ENCODE measurements at places on chromosomes 1 and 21.

GRCh38 chr1:117271959-117272358, 61.2 kb upstream of the VTCN1 start:
- DNase-seq: no peak

- DNase-seq: no peak
Observed at GRCh38 chr21:44019568-44019958, 7.5 kb downstream of the TRAPPC10 start.

GRCh38 chr21:42699196-42699595, 45.8 kb downstream of the PDE9A start:
- no peak for DNase-seq

DNA sequence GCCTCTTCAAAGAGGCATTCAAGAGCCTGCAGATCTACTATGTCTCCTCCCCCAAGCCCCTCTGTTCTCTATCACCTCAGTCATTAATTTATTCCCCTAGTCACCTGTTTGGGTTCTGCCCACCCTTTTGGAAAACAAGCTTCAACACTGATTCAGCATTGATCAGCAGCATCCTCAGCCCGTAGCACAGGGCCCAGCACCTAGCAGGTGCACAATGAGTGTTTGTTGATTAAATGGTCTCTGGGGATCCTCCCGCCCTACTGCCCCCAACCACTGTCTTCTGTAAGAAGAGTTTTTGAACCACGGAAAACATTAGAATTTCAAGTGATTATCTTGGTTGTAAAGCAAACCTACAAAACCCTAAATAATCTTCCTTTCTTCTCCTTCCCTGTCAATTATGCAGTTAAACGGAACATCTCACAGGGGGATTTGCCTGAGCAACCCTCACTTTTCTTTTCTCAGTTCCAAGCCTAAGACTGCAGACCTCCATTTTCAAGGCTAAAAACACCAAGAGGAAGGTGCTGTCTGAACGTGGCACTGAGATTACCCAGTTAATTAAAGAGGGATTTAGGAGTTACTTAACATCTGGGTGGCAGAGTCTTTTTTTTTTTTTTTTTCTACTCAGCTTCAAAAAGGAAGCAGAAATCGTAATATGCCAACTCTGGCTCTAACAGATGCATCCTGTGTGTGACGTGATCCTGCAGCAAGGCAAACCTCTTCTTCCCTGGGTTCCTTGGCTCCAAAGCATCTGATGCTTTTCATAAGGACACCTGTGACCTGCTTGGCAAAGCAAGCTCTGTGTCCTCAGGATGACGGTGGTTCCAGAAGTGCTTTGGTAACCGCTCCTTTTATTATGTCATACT, 163.0 kb downstream of the KAZN start:
- no peak for DNase-seq

DNA sequence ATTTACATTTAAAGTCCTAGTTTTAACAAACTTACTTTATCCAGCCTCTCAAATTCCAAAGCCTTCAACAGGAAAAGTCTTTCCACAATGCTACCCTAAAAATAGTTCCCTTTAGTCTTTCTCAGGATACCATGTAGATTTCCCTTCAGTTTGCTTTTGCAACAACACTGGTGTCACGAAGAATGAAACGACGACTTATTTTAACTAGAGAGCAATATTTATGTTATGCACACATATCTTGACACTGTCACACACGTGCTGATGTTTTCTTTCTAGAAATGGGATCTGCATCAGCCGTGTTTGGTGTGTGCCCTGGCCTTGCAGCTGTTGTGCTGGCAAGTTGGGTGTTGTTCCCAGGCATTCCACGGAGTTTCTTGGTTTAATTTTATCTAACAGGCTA, 75.5 kb downstream of the SIPA1L2 start:
- DNase-seq: no peak

DNA sequence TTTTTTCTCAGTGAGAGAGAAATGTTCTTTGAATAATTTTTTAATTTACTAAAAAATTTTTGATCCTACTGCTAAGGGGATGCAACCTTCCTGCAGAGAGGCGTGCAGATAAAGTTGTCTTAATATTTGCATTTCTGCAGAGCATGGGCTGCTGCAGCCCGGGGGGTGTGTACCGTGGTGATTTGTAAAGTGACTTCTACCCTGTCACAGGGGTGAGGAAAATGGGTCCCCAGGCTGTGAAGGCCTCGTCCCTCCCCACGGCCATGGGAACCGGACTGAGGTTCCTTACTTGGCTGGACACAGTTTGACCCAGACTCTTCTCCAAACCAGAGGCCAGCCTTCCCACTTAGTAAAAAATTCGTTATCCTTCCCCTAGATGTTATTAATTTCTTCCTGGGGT, 9.5 kb upstream of the C1orf174 start:
- no peak for DNase-seq

DNA sequence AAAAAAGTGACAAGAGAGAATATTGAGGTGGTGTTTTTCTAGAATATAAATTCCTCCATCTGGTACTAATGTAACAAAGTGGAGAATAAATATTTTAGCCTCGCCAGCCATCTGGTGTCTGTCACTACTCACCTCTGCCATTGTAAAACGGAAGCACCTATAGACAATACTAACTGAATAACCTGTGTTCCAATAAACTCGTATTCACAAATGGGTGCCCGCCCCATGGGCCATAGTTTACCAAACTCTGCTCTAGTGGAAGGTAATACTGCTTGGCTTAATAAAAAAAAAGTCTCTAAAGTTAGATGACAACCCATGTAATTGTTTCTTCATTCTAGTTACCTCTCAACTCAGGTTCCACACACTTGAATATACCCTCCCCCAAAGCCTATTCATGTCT, 8.1 kb downstream of the MIS18A start:
- DNase-seq: no peak

DNA sequence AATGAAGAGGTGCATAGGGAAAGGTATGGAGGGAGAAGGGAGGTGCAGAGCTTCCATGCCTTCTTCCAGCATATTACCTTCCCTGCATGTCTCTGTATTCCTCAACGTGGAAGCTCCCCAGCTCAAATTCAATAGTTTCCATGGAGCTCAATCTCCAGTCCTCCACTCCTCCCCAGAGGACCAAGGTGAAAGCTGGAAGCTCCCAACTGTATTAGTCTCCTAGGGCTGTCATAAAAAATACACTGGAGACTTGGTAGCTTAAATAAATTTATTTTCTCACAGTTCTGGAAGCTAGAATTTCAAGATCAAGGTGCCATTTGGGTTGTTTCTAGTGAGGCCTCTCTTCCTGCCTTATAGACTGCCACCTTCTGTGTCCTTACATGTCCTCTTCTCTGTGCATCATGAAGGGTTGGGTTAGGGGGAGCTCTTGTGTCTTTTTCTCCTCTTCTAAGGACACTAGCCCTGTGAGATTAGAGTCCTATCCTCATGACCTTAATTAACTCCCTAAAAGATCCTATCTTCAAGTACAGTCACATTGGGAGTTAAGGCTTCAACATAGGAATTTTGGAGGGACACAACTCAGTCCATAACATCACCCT, 21.9 kb upstream of the RABGGTB start:
- DNase-seq: no peak

DNA sequence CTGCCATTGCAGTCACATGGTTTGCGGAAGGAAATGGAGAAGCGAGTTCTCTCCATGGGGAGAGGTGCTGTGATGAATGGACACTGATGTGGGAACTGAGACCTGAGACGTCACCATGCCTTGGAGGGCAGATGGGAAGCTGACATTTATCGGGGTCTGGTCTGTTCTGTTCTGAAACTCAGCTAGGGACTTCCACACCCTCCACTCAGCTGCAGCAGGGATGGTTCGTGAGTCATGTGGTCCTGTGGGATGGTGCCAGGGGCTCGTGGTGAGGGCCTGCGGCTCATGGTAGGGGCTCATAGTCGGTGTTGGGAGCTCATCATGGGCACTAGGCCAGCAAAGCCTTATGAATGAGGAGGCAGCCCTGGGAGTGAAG, 6.1 kb downstream of the GPR137B start:
- no peak for DNase-seq

DNA sequence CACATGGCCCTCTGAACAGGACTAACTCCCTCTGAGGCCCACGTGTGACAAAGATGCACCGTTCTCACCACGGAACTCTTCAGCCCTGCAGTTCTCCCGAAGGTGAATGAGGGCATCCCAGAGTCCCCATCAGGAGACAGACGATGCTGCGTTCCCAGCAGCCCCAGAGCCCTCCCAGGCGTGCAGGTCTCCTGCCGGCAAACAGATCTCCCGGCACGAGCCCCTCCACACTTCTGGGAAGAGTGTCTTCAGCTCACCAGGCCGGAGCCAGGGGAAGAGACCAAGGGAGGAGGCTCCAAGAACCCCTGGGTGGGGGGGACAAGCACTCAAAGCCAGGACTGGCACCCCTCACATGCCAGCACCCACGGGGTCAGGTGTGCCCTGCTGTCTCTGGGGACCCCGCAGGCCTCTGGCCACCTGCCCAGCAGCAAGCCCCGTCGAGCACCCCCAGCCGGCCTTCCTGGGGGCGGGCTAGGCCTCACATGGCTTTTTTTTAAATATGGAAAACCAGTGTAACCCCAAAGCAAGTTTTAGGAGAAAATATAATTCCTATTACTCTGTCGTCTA, 45.1 kb upstream of the TRAPPC10 start:
- DNase-seq: no peak

GRCh38 chr1:185444676-185445075, 127.6 kb upstream of the IVNS1ABP start:
- DNase-seq: no peak

- DNase-seq: no peak
Observed at GRCh38 chr1:234578087-234578486, 31.9 kb downstream of the IRF2BP2 start.

DNA sequence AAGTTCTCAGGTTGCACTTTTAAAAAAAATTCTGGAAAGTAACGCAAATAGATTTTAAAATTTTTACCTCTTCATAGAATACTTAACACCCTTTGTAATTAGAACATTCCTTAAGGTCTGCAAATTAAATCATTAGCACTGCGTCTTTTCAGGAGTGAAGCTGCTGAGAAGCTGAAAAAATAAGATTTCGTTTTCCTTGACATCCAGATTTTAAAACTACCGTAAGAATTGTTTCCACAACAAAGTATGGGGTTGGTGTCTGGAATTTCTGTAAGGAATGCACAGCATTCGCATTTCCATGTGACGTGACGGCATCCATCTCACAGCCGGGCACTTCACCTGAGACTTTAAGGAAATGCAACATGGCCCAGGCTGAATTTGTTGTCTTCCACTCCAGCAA, 76.3 kb upstream of the COX20 start:
- DNase-seq: no peak

DNA sequence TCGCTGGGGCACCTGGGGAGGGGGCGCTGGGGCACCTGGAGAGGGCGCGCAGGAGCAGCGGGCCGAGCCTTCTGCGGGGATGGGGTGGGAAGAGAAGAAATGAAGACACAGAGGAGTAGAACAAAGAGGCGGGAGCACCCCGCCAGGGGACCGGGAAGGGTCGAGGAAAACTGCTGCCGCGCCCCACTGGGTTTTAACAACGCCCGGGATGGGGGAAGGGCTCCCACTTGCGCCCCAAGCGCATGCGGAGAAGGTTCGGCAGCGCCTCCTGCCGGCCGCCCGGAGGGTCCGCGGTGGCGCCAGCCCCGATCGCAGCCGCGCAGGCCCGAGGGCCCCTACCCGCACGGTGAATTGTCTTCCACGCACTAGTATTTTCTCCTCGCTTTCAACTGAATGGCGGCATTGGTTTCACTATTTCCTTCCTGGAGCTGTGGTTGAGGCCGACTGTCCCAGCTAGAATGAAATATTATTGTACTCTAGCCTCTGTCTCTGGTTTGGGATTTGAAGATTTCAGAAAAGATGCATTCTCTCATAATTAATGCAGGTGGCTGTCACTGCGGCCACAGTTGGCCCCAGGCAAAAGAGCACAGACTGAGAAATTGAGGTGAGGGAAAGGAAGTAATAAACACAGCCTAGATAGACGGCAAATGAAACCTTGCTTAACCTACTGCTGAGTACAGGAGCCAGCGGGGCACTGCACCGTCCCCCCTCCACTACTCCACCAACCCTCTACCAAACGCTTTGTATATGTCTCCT, 57.3 kb downstream of the MAB21L3 start:
- peak; percentile 13 for DNase-seq

DNA sequence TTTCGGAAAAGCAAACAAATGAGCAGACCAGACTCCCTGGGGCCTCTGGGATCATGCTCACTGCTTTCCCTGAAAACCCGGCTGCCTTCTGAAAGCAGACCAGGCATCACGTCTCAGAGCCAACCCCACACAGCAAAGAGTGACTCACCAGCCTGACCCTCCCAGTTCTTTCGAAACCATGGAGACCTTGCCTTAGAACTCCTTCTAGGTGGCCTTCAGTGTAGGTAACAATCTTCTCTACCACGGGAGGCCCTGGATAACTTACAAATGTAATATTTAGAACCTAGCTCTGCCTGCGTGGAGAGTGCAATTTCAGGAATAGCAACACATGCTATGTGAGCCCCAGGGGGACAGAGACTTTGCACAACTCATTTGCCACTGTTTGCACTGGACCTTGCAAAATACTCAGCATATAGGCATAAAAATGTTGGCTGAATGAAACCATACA, 105.2 kb downstream of the SUSD4 start:
- DNase-seq: no peak

DNA sequence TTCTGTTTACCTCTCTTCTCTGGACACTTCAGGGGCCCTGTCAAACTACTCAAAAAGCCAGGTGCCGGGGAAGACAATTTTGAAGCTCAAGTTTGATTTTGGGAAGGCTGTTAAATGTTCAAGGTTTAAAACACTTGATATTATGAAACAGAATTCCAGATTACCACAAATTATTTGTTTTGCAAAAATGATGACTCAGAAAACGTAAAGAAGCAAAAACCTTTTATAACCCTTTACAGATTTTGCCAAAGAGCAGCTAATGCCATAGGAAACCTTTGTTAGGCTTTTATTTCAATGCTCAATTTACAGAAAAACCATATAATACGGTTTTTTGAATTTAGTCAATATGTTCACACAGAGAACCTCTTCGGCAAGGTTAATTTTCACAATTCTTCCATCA, 593.4 kb upstream of the ZP4 start:
- no peak for DNase-seq

DNA sequence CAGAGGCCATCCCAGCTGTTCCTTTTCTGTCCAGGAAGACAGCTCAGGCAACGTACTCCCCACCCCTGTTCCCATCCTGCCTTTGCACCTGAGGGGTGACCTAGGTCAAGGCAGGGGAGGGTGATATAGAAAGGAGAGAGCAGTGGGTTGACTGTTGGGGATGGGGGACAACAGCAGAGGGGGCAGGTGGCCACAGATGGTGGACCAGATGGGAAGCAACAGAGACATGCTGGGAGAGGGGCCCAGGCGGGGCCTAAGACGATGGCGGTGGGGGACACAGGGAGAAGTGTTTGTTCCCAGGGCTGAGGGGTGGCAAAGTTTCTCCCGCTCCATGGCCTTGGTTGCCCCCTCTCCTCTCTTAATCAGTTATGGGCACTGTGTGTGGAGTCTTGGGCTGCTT, 6.3 kb downstream of the CELSR2 start:
- no peak for DNase-seq

- no peak for DNase-seq
Observed at GRCh38 chr1:170146720-170147263, 1.0 kb downstream of the NTMT2 start.

- no peak for DNase-seq
Observed at GRCh38 chr1:182587666-182588499, 1.2 kb downstream of the RNASEL start.
